ENCODE measurements at places on chromosomes 11 and 22.
A peak's percentile ranks its signal among the peaks of the same experiment; 100 is the strongest.

DNA sequence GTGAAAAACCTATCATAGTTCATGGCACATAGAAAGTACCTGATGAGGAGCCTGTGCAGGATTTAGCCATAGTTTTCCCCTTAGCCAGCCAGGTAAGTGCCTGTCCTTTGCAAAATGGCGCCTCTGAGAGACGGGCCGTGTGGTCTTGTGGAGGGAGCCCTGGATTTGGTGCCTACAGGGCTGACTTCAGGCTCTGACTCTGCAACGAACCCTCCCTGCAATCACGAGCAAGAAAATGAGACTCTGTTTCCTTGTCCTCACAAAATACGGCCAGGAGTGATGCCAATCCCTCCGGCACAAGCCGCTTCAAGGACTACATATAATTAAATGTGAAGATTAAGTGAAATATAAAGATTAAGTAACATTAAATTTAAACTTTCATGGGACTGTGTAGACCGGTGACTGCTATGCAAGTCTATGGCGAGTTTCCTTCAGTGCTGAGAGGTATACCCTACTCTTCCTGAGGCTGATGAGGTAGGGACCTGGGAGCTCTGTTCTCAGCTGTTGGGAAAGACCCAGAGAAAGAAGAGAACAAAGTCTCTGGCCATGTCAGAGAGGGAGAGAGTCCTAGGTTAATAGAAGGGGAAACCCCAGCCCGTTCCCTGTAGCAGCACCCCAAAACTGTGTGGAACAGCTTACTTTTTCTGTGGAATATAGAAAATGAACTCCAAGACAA lies 6.1 kb upstream of the CXCR5 start:
- no peak for DNase-seq

DNA sequence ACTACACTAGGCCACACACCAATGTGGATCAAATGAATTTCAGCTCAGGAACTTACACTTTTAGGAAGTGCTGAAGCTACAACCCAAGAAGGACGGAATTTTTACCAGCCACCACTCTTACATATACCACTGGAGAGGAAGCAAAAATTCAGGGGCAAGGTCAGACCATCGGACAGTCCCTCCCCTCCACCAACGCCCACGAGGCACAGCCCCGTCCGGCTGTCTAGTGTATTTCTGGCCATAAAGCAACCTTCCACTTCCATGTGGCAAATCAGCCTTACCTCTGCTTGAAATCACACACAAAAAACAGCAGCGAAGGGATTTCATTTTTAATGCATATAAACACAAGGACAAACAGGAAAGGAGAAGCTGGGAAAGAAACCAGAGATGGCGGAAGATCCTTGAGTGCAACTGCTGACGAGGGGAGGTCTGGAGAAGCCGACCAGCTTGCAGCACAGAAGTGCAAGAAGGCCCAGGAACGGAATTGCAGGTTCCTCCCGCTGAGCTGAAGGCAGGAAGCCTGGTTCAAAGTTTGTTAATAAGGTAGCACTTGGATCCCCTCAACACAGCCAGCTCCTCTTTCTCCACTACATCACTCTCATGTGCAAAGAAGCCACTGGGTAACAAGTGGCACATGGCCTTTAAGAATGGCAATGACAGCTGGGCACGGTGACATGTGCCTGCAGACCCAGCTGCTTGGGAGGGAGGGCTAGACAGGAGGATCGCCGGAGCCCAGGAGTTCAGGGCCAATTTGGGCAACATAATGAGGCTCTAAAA lies 71.5 kb downstream of the SHANK2 start:
- no peak for DNase-seq

DNA sequence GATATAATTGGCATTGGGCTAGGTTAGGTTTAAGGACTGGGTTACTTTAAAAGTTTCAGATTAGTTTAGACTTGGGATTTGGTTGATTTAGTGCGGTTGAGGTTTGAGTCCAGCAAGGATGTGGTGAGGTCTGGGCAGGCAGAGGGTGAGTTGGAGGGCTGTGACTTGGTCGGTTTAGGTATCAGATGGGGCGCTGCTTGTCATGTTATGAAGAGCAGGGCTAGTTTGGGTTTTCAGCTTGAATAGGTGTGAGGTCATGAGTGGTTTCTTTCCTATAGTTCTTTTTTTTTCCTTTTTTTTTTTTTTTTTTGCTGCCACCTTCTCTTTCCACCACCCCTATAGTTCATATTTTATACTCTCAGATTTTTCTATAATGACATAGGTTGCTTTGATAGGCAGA lies 4.8 kb downstream of the CLCF1 start:
- DNase-seq, result no peak

GRCh38 chr11:133901316-133901715 lies 55.5 kb downstream of the IGSF9B start:
- DNase-seq, result no peak

DNA sequence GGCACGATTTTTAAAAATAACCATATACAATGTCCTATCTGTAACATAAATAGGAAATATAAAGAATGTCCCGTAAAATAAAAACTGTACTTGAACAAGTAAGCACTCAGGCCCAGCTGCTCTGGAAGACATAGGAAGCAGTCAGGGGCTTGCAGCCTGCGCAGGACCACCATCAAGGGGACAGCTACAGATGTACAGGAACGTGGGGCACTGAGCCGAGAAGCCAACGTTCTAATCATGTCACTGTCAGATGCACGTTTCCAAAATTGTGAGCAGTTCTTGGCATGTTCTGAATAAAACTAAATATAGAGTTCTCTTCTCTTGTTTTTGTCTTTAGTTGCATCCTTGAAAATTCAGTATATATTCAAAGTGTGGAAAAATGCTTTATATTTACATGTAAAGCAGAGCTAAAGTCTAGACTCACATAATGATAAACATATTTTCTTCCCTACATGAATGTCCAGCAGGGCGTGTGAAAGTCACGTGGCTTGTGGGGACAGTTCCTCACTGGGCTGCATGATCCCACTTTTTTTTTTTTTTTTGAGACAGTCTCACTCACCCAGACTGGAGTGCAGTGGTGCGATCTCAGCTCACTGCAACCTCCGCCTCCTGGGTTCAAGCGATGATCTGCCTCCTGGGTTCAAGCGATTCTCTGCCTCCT lies 28.4 kb upstream of the TSPAN18 start:
- DNase-seq, result no peak

- DNase-seq, result no peak
These were observed 51.4 kb upstream of the RASD2 start for GRCh38 chr22:35489239-35489638.

- peak; percentile 9 for DNase-seq
These were observed 91.6 kb downstream of the STIM1 start for GRCh38 chr11:3947061-3947460.

DNA sequence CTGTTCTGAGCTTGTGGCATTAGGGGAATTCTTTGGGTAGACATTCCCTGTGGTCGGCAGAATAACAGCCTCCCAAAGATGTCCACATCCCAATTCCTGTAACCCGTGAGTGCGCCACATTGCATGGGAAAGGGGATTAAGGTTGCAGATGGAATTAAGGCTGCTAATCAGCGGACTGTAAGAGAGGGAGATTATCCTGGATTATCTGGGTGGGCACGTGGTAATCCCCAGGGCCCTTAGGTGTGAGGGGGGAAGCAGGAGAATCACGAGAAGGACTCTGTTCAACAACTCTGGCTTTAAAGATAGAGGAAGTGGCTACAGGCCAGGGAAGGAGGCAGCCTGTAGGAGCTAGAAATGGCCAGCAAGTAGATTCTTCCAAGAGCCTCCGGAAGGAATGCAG lies 16.0 kb downstream of the CACNG2 start:
- no peak for DNase-seq

All from stimulated activated CD8-positive, alpha-beta memory T cell treated with anti-CD3 and anti-CD28 coated beads, Interleukin-4, amount 100 ng/mL, for 1 hour (primary cell).